ENCODE measurements at places on chromosomes 7 and 10. TPM values are rescaled to one million over a fixed set of nuclear protein-coding genes. Genes with fewer than 3 reads are reported as not detected.

NKX2-3 gene
- not detected for total RNA-seq

DNA sequence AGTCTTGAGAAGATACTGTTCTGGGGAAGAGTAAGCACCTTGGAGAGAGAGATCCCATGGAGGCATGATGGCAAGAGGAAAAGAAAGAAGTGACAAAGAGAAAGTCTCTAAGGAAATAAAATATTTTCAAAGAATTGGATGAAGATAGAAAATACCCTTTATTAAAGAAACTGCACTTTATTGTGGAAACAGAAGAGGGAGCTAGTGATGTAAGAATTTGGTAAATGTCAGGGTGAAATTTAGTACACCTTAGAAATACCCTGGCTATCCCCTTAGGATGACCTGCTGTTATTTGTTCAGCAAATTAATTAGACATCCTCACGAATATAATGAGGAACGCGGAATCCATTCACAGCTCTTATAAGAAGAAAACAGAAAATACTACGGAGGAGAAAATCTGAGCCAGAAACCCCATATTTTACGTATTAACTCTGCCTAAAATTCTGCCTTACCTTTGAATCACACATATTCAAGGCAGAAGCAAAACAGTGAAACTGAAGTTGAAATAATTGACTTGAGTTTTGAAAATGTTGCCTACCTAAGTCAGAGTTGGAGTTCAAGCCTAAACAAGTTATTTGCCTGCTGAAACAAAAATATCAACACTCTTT lies 90.7 kb downstream of the TFPI2 start:
- no peak for DNase-seq

DNA sequence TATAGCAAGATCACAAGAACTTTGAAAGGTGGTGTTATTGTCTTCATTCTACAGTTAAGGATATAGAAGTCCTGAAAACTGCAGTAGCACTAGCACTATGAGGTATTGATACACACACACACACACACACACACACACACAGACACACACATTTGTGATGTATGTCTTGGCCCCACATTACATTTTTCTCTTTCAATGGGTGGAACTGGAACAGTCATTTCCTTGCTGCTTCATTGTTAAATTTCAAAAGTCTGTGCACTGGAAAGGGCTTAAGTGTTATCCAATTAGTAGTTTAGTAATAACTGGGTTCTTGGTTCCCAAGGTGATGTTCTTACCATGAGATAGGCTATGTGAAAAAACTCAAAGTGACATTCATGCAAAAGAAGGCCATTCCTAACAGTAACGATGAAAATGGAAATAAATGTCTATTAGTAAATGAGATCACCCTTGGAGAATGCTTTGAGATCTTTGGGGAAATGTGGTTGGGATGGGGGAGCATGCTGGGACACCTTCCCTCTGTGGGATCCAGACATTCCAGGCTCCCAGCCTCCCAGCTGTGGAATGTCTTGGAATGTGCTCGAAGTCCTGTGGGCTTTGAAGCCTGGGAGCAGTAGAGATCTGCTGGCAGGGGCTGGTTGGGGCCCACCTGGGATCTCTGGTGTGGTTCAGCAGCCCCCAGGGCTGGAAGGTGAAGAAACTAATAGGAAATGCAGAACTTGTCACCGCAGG lies 37.4 kb upstream of the CALD1 start:
- DNase-seq = no peak

DNA sequence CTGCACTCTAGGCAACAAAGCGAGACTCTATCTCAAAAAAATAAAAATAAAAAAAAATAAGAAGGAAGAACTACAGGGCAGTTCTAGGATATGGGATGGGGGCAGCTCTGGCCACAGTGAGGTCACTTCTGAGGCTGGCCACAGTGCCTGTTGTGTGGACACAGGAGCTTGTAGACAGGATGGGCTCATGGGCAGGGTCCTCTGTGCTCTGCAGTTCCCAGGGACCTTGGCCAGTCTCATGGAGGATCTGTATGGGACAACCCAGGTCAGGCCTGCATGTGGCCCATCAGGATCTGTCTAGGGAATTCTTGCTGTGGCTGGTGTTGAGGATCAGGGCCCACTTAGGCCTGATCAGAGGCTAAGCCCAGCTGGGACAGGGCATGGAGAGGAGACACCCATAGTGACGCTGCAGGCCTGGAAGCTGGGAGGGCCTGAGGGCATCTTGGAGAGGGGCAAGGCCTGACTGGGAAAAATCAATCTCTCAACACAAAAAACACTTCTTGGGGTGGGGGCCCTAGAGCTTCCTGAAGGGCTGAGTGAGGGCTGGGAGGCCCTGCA lies 19.4 kb upstream of the PAX2 start:
- DNase-seq = no peak

DNA sequence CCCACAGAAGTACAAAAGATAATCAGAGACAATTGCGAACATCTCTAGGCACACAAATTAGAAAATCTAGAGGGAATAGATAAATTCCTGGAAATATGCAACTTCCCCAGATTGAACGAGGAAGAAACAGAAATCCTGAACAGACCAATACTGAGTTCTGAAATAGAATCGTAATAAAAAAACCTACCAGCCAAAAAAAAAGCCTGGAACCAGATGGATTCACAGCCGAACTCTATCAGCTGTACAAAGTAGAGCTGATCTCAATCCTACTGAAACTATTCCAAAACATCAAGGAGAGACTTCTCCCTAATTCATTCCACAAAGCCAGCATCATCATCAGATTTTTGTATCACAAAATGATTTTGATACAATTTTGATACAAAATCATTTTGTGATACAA lies 206.4 kb downstream of the REEP3 start:
- DNase-seq = no peak

- no peak for DNase-seq
These were observed 199.9 kb downstream of the ARHGAP12 start for GRCh38 chr10:31728698-31729224.

UNCX gene
- total RNA-seq = not detected

CCDC136 gene
- total RNA-seq = 23.1 TPM

LIPJ gene
- 0.14 TPM for total RNA-seq

- DNase-seq = no peak
These were observed 41.9 kb downstream of the AP5Z1 start for GRCh38 chr7:4817178-4817901.

FOXP2 gene
- 9.9 TPM for total RNA-seq

FXYD4 gene
- total RNA-seq = not detected

- DNase-seq = no peak
These were observed 8.9 kb upstream of the TMED4 start for GRCh38 chr7:44590910-44591309.

DNA sequence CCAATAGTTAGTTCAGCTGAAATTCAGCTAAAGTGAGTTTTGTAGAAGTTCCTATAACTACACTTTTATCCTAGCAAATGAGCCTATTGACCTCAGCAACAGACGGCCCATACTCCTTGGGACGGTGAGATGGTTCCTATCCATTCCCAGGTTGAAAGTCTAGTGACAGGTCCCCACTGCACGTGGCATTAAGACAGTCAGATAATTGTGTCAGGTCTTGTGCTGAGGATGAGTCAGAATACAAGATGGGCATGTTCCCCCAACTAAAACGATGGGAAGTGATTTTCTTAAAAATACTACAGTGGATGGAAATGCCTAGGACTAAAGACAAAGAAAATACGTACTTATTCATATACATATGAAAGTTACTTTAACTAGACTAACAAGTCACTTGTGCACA lies 2.1 kb downstream of the CAV1 start:
- DNase-seq = no peak

- no peak for DNase-seq
These were observed 1.1 kb downstream of the ACTR1A start for GRCh38 chr10:102501201-102502028.

DNA sequence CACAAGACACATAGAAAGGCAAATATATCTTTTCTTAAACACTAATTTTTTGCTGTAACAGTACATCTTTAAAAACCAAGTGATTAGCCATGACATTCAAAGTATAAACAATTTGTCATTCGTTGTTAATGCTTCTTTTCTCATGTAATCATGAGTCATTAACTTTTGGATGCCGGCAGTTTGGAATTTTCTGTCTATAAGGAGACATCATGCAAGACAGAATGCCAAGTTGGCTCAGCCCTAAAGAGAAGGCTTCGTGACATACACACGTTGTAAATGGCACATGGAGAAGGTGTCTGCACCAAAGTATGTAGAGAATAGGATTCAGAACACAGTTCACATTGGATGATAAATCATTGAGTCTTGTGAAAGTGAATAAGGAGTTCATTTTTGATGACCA lies 35.9 kb downstream of the CCDC3 start:
- no peak for DNase-seq

- DNase-seq = no peak
These were observed 153.0 kb downstream of the DOCK4 start for GRCh38 chr7:112052993-112053736.

DNA sequence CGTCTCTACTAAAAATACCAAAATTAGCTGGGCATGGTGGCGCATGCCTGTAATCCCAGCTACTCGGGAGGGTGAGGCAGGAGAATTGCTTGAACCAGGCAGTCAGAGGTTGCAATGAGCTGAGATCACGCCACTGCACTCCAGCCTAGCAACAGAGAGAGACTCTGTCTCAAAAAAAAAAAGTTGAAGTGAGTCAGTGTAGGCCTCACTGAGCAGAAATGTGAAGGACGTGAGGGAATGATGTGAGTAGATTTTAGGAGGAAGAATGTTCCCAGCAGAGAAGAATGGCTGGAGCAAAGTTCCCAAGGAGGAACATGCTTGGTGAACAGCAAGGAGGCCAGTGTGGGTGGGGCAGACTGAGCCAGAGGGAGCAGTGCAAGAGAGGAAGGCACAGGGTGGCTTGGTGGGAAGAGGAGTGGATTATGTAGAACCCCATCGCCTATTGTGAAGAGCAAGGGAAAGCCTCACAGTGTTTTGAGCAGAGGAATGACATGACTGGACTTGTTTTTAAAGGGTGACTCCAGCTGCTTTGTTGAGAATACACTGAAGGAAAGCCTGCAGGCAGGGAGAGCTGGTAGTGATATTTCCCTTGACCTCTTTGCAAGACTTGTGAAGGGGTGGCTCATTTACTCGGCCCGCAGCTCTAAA lies 708.7 kb downstream of the SUGCT start:
- DNase-seq = no peak

DNA sequence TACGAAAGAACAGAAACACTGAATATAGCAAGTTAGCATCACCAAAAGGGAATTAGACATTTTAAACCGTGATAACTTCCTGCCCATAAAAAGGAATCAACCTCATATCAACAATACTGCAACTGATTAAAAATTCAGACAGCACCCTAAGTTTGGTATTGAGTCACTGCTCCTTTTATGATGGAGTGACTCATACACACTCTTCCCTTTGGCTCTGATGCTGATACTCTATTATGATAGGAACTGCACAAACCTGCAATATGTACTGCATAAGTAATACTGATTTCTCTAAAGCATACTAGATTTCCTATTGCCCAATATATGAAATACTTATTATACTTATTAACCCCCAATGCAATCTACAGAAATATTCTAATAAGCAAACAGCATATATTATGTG lies 118.7 kb downstream of the PARD3 start:
- no peak for DNase-seq

SDK1 gene
- total RNA-seq = 18.3 TPM

DNA sequence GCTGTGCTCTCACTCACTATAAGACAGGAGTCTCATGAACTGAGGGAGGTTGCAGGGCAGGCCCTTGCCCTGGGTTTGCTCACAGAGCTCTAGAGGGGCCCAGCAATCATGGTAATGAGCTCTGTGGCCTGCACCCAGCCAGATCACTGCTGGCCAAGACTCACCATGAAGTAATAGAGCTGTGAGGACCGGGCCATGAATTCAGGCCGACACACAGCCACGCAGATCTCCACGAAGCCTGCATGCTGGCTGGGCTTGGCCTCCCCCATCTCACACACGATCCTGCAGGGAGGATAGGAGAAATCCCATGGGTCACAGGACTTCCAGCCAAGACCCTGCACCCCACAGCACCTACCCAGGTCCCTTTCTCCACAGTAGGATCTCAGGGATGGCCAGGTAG lies 382.4 kb downstream of the PLXNA4 start:
- DNase-seq = peak; percentile 59

DNA sequence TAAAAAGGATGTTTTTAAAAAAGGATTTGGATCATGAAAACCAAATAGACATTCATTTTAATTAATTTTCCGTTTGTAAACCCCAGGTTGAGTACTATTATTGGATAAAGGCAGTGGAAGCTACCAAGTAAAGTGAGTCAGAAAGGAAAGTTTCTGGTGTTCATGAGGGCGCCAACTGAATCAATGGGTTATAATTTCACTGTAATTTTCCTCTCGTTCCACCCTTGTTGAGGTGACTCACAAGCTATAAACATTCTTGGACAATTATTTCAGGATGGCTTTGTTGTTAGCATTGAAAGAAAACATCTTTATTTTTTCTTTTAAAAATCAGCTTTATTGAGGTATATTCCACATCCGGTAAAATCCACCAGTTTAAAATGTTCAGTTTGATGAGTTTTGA lies 5.1 kb upstream of the FAM133B start:
- DNase-seq = no peak

NRP1 gene
- 123 TPM for total RNA-seq

CREB5 gene
- total RNA-seq = 21.5 TPM

- no peak for DNase-seq
These were observed 64.8 kb downstream of the CD36 start for GRCh38 chr7:80703272-80703671.

DNA sequence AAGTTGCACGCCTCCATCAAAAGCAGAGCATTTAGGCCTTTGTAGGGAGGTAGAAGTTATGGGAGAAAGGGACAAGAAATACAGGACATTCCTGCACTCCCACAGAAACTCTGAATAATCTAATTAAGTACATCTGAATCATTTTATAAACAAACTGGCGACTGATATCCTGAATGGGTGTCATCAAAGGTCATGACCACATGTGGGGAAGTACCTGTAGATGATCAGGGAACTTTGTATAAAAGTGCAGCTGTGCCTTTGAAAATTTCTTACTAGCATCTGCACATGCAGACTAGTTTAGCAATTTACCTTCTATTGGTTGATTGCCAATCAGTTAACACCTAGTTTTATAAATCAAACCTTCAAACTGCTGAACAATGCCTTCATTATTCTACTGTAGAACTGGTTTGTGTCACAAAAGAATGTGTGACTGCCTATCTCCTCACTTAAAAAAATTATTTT lies 17.1 kb downstream of the STEAP4 start:
- DNase-seq = no peak

VIPR2 gene
- 7.6 TPM for total RNA-seq

NUTM2A gene
- total RNA-seq = 0.46 TPM

Data from posterior vena cava (tissue), 2 donors.